ENCODE measurements at places on chromosomes 11 and 22. TPM values are rescaled to one million over a fixed set of nuclear protein-coding genes. Genes with fewer than 3 reads are reported as not detected.
A peak's percentile ranks its signal among the peaks of the same experiment; 100 is the strongest.

The OR8G5 gene
- total RNA-seq: not detected

- DNase-seq: no peak
Measured at GRCh38 chr11:35141071-35141470, 2.1 kb downstream of the CD44 start.

- DNase-seq: no peak
Measured at GRCh38 chr11:109851780-109852390, 241.3 kb upstream of the ZC3H12C start.

DNA sequence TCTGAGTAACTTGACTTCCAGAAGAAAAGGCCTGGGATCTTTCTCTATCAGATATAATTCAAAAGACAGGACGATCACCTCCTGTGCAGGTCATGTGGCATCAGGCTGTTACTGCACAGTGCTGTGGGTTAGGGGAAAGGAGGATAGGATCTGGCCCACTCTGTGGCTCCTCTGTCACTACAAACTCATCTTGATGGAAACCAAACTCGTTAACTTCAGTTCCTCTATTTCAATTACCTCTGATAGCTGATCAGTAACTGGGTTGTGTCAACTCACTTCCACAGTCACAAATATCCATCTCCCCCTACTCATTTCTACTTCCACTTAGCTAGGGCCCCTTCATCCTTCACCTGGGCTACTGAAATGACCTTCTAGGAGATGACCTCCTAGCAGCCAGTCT, 95.2 kb downstream of the RCN1 start:
- no peak for DNase-seq

DNA sequence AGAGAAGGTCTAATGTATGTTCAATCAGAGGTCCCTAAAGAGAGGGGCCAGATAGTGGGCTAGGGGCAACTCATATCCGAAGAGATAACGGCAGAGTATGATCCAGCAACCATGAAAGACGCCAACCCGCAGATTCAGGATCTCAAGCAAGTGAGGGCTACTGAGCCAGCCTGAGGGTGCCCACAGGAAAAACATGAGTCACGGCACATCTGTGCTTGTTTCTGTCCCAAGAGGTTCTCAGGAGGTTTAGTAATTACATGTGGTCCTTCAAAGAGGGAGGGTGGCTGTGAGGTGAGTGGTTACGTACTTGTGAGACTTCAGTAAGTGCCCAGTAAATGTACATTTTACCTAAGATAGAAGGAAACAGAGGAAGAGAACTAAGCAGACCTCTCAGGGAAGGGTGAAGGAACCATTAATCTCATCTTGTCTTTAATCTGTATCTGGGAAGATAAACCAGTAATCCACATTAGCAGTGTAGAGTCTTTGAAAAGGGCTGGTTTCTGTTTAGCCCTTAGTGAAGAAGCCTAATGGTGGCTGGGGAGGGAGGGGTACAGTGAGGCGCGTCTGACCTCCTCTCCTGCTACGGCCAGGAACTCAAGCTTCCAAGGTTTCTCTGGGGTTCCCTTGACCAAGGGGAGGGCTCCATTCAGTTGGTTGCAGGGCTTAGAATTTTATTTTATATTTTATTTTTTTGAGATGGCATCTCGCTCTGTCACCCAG, 10.2 kb downstream of the SIRT3 start:
- DNase-seq: no peak

The LINC01488 gene
- not detected for total RNA-seq

DNA sequence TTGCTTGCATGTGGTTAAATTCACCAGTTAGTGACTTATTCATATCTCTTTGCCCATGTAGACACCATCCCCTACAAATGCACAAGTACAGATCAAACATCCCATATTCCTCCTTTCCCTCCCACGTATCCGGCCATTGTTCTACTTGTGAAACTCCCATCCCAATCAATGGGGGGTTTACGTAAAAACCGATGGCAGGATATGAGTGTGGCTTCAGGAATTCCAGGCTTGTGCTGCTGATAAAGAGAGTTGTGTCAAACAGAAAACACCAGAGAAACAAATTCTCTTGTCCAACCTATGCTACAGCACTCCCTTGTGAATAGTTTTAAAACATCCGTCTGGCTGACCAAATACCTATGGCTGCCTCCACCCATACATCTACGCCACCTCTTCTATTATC, 15.5 kb downstream of the FLI1 start:
- no peak for DNase-seq

GRCh38 chr11:94140154-94140655, 11.6 kb downstream of the PANX1 start:
- DNase-seq: no peak

The PATE2 gene
- not detected for total RNA-seq

The DRD4 gene
- total RNA-seq: 0.55 TPM

DNA sequence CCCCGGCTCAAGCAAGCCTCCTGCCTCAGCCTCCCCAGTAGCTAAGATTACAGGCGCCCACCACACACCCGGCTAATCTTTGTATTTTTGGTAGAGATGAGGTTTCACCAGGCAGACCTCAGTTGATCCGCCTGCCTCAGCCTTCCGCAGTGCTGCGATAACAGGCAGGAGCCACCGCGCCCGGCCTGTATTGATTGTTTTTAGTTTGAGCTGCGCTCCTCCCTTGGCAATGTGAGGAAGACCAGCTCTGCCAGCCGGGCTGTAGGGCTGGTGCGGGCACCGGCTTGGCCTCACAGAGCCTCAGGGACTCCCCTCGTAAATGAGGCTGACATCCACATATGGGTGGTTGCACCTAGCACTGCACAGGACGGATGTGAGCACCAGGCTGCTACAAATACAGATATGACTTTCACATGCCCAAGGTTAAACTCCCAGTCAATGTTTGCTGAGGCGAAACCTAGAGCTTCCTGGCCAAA, 7.5 kb upstream of the SLC2A11 start:
- no peak for DNase-seq

- DNase-seq: no peak
Measured at GRCh38 chr22:25472382-25472781, 92.1 kb upstream of the GRK3 start.

GRCh38 chr11:47617417-47617809, 23.2 kb upstream of the C1QTNF4 start:
- DNase-seq: no peak

The GAS2L1 gene
- 34.5 TPM for total RNA-seq

DNA sequence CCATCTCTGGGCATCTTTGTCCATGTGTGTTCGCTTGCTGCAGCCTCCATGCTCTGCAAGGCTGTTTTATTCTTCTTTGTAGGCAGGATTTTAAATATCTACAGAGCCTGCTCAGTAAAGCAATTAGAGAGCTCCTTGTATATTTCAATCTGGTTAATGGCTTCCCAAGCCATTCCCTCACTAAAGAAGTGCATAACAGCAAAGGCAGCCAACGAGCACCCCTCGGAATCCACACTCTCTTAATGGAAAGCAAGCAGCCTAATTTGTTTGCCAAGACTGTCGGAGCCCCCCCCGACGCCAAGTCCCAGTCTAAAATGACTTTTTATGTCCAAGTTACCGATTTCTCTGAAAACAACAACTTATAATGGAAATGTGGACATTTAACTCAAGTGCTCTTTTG, 123.6 kb downstream of the ARL14EP start:
- no peak for DNase-seq

DNA sequence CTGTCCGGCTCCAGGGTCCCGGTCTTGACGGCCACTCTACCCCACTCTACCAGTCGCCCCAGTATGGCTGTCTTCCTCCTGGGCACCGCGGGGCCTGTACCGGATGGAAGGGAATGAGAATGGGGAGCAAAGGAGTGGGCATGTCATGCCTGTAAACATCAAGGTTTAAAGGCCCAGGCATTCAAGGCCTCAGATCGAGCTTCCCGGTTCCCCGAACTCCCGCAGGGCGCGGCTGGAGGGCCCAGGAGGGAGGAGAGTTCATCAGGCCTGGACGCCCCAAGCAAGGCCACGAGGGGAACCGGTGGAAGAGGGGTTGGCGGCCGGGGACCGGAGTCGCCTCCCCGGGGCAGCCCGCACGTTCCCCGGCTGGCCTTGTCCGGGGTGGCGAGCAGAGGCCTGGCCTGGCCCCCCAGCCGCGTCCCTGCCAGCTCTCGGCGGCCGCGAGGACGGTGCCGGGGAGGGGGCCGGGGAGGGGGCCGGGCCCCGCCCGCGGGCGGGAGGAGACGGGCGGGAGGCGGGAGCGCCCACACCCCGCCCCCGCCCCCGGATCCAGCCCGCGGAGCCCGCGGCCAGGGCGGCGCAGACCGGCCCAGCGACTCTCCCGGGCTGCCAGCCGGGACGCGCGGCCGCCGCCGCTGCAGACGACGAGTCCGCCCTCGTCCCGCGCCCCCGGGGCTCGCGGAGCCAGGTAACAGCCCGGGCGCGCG, at the start of gene CDC42EP1:
TSS of gene CDC42EP1 (plus strand) at position 580 of the 707 bp plus-strand sequence. CDS start 5,870 bp downstream, outside the sequence.
- DNase-seq: no peak

- DNase-seq: peak; percentile 20
Measured at GRCh38 chr11:1988667-1989317, 8.8 kb downstream of the H19 start.

DNA sequence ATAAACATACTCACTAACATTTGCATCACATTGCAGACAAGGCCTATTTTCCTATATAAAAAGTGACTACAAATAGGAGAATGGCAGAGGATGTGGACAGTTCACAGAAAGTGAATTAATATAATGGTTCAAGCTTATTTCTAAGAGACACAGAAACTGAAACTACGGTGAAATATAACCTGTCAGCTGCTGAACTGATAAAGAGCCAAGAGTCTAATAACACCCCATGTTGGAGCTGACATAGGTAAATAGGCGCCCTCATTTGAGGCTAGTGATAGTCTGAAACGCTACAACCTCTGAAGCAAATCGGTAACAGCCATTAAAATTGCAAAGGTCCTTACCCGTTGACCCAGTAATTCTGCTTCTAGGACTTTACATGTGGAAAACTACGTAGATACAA, 14.0 kb downstream of the AP1B1 start:
- no peak for DNase-seq

DNA sequence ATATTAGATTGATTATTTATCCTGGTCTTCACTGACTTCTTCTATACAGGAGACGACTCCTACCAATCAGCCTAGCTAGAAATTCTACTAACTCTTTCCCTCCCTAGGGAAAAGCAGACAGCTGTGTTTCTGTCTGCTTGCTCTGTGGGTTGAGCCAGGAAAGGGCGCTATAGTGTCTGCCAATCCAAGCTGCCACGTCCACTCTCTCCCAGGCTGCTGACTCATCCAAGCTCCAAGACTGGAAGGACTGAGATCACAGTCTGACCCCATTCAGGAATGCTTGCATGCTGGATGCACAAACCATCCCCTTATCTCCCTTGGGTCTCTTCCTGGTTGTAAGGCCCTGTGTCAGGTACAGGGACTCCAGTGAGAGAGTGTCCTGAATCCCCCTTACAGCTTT, 955.6 kb downstream of the OPCML start:
- no peak for DNase-seq

- no peak for DNase-seq
Measured at GRCh38 chr11:61503135-61503770, 5.3 kb upstream of the LRRC10B start.

GRCh38 chr11:72735495-72736027, 16.6 kb downstream of the ARAP1 start:
- no peak for DNase-seq

DNA sequence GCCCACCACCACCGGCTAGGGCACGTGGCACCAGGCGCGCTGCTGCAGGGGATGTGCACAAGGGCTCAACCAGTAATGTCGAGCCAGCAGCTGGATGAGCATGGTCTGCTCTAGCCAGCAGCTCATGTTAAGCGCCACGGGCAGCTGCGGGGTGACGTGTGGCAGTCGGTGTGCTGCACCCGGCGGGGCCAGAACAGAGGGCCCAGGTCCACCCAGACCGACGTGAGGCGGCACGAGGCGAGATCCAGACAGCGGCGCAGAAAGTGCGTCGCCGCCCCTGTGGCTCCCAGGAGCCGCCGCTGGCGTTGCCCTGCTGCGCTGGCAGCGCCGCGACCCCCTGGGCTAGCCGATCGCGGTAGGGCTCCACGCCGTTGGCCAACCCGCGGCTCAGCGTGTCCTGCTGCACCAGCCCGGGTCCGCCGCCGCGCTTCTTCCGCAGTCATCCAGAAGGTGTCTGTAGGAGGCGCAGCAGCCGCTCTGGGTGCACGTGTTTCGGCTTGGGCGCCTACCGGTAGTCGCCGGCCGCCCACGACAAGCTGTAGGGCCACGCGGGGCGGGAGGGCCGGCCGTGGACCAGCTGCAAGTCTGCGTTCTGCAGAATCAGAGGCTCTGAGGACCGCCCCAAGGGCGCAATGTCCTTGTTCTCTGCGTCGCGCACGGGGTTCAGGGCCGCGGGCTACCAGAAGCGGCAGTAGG, 4.6 kb upstream of the GALR3 start:
- peak; percentile 91 for DNase-seq

GRCh38 chr22:24498824-24499223, 3.7 kb downstream of the UPB1 start:
- peak; percentile 53 for DNase-seq

DNA sequence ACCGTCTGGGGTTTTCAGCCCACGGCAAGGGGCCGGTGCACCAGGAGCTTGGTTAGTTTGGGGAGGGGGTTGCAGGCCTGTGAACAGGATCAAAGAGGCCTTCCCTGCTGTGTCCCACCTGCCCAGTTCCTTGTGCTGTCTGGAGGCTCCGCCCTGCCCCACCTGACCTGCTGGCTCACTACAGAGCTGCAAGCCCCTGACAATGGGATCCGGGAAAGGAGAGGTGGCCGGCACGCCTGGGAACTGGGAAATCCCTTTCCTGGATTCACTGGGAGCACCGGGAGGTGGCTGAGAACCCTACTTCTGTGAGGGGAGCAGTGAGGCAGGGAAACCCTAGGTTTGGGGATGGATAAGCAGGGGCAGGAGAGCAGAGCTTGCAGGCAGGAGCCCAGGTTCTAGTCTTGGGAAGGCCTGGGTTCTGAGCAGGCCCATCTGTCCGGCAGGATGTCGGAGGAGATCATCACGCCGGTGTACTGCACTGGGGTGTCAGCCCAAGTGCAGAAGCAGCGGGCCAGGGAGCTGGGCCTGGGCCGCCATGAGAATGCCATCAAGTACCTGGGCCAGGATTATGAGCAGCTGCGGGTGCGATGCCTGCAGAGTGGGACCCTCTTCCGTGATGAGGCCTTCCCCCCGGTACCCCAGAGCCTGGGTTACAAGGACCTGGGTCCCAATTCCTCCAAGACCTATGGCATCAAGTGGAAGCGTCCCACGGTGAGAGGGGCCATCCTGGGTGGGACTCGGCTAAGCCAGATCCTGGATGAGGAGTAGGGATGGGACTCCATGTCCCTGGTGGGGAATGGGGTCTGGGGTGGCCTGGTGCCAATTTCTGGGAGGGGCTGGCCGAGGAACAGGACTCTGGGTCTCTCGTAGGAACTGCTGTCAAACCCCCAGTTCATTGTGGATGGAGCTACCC, 786 bp downstream of the CAPN1 start:
- no peak for DNase-seq

GRCh38 chr22:35638410-35638809, 9.8 kb upstream of the APOL6 start:
- no peak for DNase-seq

DNA sequence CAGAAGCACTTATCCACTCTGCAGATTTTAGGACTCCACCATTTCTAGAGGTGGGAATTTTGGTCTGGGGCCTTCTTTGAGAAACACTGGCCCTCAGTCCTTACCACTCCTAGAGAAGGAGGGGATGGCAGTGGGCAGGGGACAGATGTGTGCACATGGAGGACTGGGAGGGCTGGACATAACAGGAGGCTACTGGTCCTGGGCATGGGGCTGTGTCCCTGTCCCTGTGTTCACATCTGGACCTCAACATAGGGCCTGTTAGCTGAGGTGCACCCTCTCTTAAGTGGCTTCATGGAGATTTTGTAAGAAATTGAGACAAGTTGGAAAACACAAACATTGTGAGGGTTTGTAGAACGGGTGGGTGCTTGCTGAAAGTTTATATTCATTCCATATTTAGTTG, 103.4 kb downstream of the ATXN10 start:
- no peak for DNase-seq

The ASRGL1 gene
- 6.0 TPM for total RNA-seq

- peak; percentile 72 for DNase-seq
Measured at GRCh38 chr11:3006505-3007260, 14.6 kb upstream of the NAP1L4 start.
